ENCODE measurements at places on chromosomes 5 and 9.

GRCh38 chr9:123115146-123115913, 81.9 kb downstream of the GPR21 start:
- no peak for DNase-seq

GRCh38 chr9:5443850-5444249, 6.1 kb upstream of the PLGRKT start:
- no peak for DNase-seq

DNA sequence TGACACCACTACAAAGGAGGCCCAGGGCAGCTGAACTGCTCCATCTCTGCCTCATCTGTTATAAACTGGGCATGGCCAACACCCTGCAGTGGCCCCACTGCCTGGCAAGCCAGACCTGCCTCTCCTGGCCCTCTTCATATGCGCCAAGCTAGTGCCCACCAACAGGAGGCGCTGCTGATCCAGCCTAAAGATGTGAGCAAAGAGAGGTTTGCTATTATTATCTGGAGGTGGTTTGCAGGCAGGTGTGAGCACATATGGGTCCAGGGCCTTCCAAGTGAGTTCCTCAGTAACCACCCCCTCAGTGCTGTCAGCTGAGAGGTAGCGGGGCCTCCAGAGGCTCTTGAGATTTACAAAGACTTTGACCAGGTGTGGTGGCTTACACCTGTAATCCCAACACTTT, 232.2 kb downstream of the SYK start:
- peak; percentile 65 for DNase-seq

GRCh38 chr5:151619812-151620460, 28.8 kb upstream of the FAT2 start:
- no peak for DNase-seq

- no peak for DNase-seq
Observed at GRCh38 chr5:80541392-80541791, 28.7 kb downstream of the ANKRD34B start.

GRCh38 chr9:3475300-3476020, 50.3 kb downstream of the RFX3 start:
- no peak for DNase-seq

GRCh38 chr5:74259572-74259971, 381.0 kb downstream of the ENC1 start:
- DNase-seq, result no peak

DNA sequence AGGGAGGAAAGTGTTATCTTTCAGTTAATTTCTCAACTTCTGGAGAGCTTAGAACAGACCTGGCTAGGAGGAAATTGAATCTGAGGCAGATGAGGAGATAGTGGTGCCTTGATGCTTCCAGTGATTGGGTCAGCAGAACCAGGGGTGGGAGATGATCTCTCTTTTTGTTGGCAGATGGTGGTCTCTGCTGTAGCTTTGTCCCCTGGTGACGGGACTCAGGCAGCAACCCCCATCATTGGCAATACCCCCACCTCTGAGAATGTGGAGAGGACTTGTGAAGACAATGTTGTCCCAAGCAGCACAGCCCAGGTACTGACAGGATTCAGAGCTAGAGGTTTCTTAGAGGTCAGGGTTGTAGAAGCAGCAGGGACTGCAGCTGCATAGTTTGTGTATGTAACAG, 3.7 kb upstream of the PDCD6 start:
- DNase-seq, result no peak

DNA sequence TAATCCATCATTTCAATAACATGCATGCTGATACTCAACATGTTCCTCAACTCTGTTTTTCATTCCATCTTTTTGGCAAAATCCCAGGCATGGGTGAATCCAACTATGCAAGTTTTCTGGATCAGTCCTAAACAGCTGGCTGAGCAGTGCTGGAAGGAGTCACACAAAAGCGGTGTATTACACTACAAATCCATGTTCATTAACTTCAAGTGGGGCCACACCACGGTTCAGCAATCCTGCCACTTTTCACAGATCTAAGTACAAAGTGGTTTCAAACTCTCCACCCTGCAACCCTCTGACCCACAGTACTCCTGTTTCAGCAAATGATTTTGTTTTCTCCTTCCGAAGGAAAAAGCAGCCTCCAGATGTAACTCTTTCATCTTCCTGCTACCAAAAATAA, 222.5 kb downstream of the EPB41L4A start:
- no peak for DNase-seq

GRCh38 chr5:87360132-87360531, 52.6 kb downstream of the CCNH start:
- no peak for DNase-seq

GRCh38 chr5:132049093-132049492, 11.4 kb upstream of the IL3 start:
- no peak for DNase-seq

- no peak for DNase-seq
Observed at GRCh38 chr5:148961261-148962199, 101.3 kb downstream of the SH3TC2 start.

DNA sequence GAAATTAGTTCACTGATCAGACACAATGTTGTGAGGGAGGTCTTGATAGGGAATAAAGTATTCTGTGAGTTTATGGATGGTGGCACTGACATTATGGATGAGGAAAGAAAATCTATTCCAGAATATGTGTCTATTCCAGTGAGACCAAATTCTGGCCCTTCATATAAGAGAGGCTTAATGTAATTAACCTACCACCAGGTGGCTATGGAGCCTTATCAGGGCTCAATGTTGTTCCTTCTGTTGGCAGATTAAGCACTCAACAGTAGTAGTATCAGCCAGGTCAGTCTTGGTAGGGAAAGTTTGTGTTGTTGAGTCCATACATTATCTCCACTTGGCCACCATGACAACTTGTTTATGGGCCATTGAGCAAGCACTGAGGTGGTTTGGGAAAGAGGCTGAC, 41.7 kb upstream of the BARX1 start:
- no peak for DNase-seq

DNA sequence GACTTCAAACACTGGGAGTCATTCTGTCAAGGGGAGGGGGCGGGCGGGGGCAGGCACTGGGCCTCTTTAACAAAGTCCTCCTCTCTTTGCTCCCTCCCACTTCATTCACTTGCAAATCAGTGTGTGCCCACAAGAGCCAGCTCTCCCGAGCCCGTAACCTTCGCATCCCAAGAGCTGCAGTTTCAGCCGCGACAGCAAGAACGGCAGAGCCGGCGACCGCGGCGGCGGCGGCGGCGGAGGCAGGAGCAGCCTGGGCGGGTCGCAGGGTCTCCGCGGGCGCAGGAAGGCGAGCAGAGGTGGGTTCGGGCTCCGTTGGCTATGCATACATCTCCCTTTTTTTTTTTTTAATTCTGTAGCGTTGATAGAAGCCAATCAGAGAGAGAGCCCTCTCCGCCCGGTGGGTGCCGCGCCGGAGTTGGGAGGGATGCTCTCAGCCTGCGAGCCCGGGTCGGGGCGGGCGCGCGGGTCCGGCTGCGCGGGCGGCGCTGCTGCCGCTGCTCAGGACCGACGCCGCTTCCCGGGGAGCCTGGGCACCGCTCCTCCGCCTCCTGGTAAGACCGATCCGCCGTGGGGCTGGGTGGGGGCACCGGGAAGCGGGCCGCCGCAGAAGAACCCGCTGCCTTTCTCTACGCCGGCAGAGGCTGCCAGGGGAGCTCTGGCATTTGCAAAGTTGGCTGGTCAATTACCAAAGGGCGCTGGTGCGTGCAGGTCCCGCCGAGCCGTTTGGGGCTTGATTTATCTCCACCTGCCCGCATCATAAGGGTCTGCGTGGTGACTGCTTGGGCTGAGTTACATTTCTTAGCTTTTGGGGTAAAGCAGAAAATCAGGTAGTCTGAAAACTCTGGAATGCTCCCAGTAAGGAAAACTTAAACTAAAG, at the start of gene CDH6:
TSS of gene CDH6 (plus strand) at position 96 of the 877 bp plus-strand sequence. CDS start 73,788 bp downstream, outside the sequence.
- no peak for DNase-seq

- no peak for DNase-seq
Observed at GRCh38 chr5:163633926-163634460, 128.6 kb downstream of the MAT2B start.

GRCh38 chr5:65198456-65199120, 283.1 kb downstream of the ADAMTS6 start:
- DNase-seq, result no peak

DNA sequence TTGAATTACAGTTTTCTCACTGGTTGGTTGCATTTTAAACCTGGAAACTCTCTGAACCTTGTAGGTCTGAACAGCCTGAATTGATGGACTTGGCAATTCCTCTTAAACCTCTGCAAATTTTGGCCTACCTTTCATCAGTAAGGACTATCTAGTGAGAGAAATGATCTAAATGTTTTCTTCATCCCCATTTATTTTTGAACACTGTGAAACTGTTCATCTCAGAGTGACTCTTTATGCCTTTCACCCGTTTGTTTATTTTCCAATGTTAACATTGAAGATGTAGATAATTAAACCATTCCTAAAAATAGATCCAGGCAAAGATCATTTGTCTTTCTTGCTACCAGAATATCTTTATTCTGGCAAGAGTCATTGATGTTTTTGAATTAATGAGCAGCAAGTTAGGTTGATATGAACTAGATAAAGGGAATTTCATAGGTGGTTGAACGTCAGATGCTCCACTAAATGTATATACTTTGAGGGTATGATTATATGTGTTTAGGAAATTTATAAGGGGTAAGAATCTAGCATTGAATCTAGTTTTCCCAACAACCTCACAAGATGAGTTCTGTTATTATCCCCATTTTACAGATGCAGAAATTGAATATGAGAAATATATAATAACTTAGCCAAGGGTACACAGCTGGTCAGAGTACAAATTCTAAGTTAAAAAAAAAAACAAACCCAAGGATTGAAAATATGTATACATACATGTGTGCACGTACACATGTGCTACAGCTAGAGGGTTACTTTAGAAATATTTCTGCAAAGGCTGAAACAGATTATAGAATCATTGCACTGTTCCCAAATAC, 3.4 kb downstream of the CPEB4 start:
- no peak for DNase-seq

DNA sequence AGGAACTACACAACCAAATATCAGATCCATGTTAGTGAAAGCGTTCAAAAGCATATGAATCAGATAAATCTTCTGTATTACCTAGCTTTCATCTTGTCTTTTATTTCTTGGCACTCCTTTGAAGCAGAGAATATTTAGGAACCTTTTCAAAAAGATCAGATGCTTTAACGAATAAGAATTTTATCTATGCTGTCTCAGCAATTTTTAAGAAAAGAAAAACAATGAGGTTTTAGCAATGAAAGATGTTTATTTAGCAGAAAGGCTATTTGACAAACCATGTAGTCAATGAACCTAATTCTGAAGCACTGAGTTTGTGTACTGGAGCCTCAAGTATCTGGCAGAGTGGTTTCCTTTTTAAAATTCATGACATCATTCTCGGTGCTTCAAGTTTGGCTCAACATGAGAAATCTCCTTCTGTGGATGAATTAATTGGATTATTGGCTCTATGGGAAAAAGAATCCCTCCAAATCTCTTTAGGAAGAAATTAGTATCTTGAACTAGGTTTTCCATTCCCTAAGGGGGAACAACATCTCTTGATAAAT, 534.7 kb downstream of the CAAP1 start:
- no peak for DNase-seq

DNA sequence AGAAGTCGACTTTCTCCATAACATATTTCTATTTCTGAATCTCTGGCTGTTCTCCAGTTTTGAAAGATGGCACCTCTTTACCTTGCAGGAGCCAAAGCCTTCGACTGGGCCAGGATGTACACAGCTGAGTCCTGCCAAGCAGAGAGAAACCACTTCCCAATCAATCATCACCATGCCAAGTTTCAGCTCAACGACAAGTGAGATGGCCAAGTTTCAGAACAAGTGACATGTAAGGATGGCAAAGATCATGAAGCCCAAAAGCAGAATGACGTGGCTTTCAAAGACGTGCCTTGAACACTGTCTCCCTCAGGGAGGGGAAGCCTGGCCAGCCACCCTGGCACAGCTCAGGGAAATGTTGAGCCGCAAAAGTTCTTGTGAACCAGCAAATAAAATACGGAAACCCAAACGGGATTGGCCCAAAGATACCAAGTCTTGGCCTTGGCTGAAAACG, 17.7 kb downstream of the STK10 start:
- DNase-seq, result no peak

DNA sequence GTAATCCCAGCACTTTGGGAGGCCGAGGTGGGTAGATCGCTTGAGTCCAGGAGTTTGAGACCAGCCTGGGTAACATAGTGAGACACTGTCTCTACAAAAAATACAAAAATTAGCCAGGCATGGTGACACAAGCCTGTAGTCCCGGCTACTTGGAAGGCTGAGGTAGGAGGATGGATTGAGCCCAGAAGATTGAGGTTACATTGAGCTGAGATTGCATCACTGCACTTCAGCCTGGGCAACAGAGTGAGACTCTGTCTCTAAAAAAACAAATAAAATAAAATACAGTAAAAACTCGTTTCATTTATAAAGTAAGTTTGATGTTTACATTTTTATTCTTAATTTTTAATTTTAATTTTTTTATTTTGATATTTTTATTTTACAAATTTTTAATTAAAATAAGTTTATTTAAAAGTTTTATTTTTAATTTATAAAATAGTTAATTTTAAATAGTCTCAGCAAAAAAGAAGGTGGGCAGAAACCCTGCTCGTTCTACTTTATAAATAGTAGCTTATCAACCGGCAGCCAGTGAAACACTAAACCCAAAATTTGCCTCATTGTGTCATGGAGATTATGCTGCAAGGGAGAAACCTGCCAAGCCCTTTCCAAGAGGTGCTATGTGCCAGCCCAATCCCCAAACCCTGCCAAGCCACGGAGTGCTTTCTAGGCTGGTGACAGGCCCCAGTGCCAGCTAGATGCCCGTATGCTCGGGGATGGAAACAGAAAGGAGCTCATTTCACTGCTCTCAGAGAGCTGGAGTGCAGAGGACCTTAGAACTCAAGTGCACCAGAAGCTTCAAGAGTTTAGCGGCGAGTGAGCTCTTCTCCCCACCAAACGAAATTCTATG, 38.9 kb downstream of the SERINC5 start:
- DNase-seq, result no peak

- no peak for DNase-seq
Observed at GRCh38 chr9:105858006-105858690, 163.8 kb downstream of the TMEM38B start.

Data from activated CD4-positive, alpha-beta T cell treated with anti-CD3 and anti-CD28 coated beads, Interleukin-2, amount 50 U/mL, for 24 hours (primary cell).